Fibroblast of upper back skin (primary cell): ENCODE measurements at places on chromosomes 4 and X.

GRCh38 chr4:176894498-176894897, 101.8 kb upstream of the VEGFC start:
- no peak for DNase-seq

- DNase-seq, result peak; percentile 56
Observed at GRCh38 chrX:133544115-133544514, 128.8 kb upstream of the GPC4 start.

GRCh38 chr4:171857302-171858012, 44.3 kb downstream of the GALNTL6 start:
- DNase-seq, result peak; percentile 52

GRCh38 chrX:44903107-44903506, 30.1 kb downstream of the KDM6A start:
- peak; percentile 58 for DNase-seq

DNA sequence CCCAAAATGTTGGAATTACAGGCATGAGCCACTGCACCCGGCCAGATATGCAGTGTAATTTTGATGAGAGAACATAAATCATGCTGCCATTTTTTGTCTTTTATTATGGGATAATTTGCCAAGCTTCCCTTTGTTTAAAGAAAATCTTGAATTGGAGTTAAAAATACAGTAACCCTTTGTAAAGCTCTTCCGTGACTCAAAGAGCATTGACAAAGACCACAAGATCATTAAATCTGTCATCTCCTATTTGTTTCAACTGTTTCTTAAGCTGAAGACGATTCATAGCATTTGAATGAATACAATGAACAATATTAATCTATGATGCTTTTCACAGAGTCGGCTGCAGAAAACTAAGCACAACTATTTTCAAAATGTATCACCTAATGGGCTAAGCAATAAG, 132.6 kb downstream of the ANAPC4 start:
- DNase-seq, result peak; percentile 53

DNA sequence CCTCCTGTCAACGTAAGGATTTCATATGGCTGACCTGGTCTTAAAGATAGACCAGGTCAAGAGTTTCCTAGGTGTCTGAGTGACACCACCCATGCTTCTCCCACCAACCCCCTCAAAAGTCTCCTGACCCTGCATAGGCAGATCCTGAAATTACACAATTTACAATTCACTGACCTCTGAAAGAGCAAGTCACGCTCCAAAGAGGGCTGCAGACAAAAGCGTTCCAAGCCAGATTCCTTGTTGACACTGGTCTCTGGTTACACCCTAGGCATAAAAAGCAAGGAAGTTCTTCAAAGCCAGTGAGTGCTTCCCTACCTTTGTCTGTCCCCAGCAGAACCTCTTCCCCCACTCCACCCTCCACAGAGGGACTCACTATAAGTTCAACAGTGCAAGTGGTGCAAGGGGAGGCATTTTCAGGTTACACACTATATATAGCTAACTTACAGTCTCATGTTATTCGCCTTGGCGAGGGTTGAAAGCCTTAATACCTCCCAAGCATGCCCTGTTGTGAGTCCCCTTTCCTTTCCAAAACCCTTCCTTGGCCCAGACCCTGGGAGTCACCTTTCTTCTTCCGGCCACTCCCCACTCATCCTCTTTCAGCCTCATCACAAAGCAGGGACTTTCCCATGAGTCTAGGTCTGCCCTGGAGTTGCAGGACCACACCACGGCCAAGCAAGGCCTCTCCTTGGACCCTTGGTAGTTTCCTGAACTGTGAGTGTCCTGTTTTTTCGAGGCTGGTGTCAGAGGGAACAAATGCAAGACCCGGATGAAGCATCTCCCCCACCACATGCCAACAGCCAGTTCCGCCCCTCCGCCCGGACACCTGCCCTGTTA, 58.0 kb upstream of the KLF3 start:
- DNase-seq, result no peak

GRCh38 chrX:110941906-110942305, 146.3 kb upstream of the CHRDL1 start:
- DNase-seq, result no peak

GRCh38 chr4:632926-633325, 7.6 kb downstream of the PDE6B start:
- DNase-seq, result no peak

GRCh38 chr4:81499840-81500239, 28.1 kb upstream of the RASGEF1B start:
- DNase-seq, result no peak

DNA sequence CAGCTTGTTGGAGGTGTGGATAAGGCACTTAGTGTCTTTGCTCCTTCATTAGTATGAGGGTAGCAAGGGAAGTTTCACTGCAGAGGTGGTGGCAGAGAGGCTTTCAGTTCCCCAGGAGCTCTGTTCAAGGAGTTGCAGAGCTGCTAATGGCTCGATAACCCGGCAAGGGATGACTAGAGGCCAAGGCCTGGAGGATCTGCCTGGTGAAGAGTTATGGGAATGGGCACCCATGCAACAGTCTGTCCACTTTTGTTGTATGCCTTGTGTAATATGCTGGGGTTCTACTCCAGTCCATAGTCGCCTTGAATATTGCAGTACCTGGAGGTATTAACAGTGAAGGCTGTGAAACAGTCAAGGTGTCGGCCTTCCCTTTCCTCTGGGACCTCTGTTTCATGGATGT, 67.8 kb upstream of the NBDY start:
- no peak for DNase-seq

- DNase-seq, result no peak
Observed at GRCh38 chr4:39541987-39542610, 14.9 kb upstream of the UGDH start.

GRCh38 chr4:53682908-53683307, 91.6 kb upstream of the LNX1 start:
- DNase-seq, result no peak

DNA sequence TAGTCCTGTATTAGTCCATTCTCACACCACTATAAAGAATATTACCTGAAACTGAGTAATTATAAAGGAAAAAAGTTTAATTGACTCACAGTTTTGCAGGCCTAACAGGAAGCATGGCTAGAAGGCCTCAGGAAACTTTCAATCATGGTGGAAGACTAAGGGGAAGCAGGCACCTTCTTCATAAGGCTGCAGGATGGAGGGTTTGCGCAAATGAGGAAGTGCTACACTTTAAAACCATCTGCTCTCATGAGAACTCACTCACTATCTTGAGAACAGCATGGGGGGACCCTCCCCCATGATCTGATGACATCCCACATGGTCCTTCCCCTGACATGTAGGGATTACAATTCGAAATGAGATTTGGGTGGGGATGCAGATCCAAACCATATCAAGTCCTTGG, 12.1 kb upstream of the MAGEA11 start:
- no peak for DNase-seq

DNA sequence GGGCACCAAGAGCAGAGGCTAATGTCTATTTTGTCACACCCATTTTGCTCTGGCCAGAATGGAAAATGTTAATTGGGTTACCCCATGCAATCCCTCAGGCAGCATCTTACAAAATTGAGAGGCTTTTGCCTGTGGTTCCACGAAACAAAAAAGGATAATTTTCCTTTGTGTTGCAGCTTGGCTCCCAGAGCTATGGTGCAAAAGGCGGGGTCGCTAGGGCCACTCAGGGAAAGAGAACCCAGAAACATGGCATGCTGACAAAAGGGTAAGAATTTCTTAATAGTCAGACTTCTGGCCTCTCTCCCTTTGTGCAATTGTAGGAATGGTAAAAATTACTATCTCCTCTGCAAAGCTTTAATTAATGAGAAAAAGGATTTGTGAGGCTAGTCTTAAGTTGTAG, 119.6 kb upstream of the BANK1 start:
- DNase-seq, result no peak

- DNase-seq, result peak; percentile 40
Observed at GRCh38 chr4:7722766-7723387, 216.8 kb downstream of the AFAP1 start.

DNA sequence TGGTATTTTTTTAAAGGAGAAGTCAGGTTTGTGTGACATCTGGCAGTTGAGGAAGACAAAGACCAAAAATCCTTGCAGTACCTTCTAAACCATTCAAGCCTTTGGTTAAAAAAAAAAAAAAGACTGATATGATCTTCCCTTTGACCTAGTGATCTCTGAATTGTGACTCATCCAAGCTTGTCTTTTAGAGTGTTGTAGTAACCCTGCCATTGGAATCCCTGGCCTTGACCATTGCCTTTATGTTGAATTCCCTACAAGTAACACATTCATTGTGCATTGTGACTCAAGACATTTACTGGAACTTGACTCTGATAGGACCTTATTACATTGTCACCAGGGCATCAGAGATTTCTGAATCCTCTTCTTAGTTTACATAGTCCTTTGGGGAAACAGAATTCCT, 1469.0 kb downstream of the TECRL start:
- DNase-seq, result no peak

- DNase-seq, result no peak
Observed at GRCh38 chrX:57902633-57903032, 7.6 kb downstream of the ZXDA start.

GRCh38 chr4:144450526-144450925, 195.4 kb upstream of the HHIP start:
- no peak for DNase-seq

- DNase-seq, result peak; percentile 44
Observed at GRCh38 chr4:141711211-141711610, 74.8 kb downstream of the IL15 start.

GRCh38 chr4:173433447-173433846, 34.5 kb upstream of the SCRG1 start:
- DNase-seq, result no peak

DNA sequence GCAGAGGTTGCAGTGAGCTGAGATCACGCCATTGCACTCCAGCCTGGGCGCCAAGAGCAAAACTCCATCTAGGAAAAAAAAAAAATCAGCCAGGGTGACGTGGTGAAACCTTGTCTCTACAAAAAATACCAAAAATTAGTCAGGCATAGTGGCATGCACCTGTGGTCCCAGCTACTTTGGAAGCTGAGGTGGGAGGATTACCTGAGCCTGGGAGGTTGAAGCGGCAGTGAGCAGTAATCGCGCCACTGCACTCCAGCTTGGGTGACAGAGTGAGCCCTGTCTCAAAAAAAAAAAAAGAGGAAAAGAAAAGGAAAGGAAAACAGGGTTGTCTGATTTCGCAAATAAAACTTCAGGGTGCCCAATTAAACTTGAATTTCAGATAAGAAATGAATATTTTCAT, 106.1 kb downstream of the RBM47 start:
- no peak for DNase-seq

DNA sequence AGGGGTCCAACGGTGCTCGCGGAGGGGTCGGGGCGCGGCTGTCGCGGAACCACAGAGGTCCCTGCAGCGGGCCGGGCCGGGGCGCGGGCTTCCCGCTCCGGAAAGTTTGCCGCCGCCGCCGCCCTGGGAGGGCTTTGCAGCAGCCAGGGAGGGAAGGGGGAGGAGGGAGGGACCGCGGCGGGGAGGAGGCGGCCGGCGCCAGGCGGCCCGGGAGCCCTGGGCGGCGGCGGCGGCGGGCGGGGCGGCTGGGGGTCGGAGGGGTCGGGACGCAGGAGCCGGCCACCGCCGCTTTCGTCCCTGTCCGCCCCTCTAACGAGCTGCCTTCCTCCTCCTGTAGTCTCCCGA, 375 bp downstream of the FGFR3 start:
- DNase-seq, result peak; percentile 10
